HL-60 (cell line): ENCODE measurements at places on chromosomes 12 and 14.

DNA sequence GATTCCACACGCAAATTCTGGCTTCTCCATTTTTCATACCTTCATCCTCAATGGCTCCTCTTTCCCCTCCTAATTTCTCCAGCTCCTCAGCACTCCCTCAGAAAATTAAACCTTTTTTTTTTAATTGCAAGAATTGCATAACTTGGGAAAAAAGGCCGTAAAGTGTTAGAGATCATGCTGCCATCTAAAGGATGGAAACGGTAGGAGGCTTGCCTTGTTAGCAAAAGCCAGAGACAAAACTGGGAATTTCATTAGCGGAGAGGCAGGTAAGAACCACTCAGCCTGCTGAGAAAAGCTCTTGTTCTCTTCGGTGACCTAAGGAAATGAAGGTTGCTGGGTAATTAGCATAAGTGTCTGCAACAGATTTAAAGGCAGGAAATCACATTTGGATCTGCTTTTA lies 204.3 kb downstream of the AEBP2 start:
- DNase-seq, result no peak

DNA sequence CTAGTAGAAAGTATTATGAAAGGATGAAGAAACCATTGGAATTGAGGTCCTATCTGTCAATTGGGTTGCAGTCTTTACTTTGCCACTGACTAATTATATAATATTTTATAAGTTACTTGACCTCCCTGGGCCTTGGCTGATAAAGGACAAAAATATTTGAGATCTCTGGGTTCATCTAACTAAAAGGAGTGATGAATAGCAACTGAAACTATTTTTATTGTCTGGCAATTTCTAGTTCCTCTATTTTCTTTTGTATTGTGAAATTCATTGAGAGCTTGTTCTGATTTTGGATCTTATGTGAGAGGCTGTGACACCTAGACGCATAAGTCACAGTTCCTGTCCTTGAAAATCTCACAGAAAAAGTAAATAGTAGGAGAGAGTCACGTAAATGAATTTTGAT lies 415.7 kb upstream of the ATP2B1 start:
- no peak for DNase-seq

DNA sequence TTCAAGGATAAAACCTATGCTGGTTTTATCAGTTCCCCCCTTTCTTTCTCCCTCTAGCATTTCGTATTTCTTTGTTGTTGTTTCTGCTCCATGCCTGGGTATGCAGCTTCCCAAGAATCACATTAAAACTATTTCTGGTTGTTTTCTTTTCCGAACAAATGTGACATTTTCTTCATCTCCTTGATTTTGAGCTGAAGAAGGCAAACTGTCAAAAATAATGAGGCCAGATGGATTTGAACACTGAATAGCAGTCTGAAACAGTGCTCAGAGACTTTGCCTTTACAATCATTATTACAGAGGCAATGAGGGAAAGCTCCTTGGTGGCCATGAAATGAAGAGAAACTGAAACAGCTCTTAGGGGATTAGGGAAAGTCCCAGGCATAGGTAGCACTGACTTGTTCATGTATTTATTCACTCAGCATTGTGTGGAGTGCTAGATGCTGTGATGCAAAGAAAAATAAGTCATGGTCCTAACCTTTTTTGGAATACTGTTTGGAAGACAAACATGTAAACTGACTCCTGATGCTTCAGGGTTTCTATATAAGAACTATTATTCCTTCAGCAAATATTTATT lies 319.5 kb downstream of the FUT8 start:
- no peak for DNase-seq

GRCh38 chr14:24991288-24991687 lies 58.7 kb downstream of the STXBP6 start:
- DNase-seq, result no peak

GRCh38 chr14:29926701-29927375 lies 809 bp downstream of the PRKD1 start:
- DNase-seq, result no peak

DNA sequence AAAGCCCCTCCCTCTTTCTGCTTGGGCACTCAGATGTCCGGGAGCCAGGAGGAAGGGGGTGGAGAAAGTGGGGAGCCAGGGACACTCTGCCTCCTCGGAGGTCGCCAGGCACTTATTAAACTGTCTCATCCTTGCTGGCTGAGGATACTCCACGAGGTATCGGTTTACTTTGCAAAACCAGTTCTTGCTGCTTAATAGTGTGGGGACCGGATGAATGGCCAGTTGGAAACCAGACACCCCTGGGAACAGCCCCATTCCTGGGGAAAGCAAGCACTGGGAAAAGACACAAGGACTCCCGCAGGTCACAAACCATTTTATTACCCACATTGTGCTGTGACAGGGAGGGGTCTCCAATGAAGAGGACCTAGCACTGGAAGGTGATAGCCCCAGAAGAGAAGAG lies 34.2 kb downstream of the CCDC88C start:
- DNase-seq, result no peak

- no peak for DNase-seq
Measured at GRCh38 chr12:110146986-110147385, 22.8 kb downstream of the IFT81 start.
